ENCODE measurements at places on chromosomes 7 and 10.
A peak's percentile ranks its signal among the peaks of the same experiment; 100 is the strongest.

- no peak for DNase-seq
Measured at GRCh38 chr7:69244701-69245100, 353.6 kb upstream of the AUTS2 start.

GRCh38 chr7:157975401-157976372 lies 611.9 kb downstream of the PTPRN2 start:
- DNase-seq: no peak

- DNase-seq: no peak
Measured at GRCh38 chr7:156493942-156494341, 146.6 kb upstream of the RNF32 start.

DNA sequence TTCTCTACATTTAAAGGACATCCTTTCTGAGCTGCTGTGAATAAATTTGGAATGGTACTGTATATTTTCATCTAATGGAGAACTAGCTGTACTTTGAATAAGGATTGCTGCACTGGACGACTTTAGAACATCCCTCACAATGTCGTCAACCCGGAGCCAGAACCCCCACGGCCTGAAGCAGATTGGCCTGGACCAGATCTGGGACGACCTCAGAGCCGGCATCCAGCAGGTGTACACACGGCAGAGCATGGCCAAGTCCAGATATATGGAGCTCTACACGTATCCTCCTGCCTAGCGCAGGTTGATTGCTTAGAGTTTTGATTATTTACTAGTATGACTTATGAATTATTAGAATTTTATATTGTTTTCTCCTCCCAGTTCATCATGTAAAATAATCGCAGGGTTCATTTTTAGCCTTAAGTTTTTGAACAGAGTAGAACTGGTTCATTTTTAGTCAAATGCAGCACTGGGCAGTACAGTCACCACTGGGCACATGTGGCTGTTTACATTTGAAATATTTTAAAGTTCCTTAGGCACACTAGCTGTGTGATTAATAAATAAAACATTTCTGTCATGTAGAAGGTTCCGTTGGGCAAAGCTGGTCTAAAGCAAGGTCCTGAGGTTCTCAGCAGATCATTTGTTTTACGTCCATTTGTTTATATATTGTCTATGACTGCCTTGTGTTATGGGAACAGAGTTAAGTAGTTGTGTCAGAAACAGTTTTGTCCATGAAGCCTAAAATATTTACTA lies 31.5 kb downstream of the CUL1 start:
- DNase-seq: no peak

- DNase-seq: peak; percentile 15
Measured at GRCh38 chr7:38630720-38631673, at the start of gene AMPH. TSS of gene AMPH (minus strand) at chr7:38631373. CDS start at chr7:38631351, 22 bp downstream.

DNA sequence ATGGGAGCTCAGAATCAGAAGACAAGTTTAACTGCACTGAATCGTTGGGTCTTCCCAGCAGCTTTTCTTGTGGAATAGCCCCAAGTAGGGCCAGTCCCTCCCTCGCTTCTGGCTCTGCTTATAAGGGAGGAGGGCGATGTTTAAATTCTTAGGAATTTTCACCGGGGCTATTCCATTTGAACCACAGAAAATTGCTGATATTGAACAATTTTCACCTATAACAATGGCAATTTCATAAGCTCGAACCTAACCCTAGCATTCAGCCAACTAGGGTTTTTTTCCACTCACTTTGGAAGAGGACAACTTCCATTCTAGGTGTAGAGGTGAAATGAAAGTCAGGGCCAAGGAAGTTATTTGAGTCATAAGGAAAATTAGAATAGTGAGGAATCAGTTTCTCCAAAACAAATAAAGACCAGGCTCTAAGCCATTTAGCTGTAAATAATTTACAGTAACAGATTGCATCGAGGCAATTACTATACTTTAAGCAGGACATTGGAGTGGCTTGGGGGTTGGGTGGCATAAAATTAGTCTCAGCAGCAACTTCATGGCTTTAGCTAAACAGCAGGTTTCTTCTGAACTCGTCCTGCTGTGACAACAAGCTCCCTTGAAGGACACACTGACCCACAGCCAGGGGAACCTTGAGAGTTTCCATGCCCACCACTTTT lies 1.5 kb upstream of the ATP6V0A4 start:
- no peak for DNase-seq

DNA sequence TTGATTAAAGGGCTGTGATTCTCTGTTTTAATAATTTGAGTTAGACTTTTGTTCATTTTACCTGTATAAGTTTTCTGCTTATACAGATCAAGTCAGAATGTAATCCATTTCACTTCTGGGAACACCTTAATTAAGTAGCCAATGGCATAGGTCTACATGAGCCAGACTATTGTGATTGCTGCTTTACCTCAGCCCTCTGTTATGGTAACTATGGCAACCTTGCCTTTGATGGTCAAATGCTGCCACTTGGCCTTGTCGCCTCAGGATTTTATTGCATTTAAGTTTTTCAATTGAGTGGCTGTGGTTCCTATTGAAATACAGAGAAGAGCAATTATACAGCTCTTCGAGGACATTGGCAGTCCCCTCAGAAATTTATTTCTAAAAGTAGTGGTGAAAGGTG lies 64.3 kb upstream of the TMEM106B start:
- DNase-seq: no peak

DNA sequence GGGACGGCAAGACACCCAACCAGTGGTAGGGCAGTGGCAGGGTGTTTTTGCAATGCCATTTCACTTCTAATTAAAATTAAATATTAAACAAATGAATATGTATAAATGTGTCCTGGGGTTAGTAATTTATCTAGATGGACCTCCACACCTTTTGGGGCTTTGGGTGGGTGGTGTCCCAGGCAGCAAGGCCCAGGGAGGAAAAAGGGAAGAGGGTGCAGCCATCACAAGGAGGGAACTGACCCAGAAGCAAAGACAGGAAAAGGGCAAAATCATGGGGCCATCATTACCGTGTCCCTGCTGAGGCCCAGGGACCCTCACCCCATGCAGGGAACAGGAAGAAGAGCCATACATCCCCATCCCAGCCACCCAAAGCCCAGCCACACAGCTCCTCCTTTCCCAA lies 204.6 kb downstream of the GRID1 start:
- DNase-seq: no peak

DNA sequence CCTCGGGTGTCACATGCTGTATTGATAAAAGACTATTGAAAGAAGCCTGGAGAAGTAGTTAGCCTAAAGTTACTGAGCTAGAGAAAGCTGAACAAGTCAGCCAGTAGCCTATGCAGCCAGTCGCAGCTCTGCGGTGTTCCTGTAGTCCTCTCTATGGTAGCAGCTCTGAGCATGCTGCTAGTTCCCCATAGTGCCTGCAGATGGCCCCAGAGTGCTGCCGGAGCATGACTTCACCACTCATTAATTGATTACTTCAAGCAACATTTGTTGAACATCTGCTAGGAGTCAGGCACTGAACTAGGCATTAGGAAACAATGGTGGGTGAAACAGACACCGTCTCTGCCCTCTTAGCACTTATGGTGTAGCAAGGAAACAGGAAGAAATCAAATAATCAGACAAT lies 422.7 kb downstream of the SORCS3 start:
- peak; percentile 27 for DNase-seq

GRCh38 chr10:45373003-45373575 lies 927 bp upstream of the ALOX5 start:
- peak; percentile 35 for DNase-seq

DNA sequence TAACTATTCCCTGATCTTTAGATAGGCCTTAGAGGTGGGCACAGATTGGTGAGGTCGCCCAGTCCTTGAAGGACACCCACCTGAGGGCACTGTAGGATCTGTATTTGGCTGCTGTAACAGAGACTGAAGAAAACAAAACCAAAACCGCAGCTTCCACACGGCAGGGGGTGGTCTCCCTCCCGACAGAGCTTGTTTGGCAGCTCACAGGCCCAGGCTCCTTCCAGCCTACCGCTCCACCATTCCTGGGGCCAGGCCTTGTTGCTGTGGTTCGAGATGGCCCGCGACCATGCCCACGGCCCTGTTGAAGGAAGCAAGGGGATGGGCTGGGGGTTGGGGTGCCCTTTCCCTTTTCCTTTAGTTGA lies 30.4 kb downstream of the ZNF783 start:
- peak; percentile 42 for DNase-seq

GRCh38 chr10:100743626-100744135 lies 1.7 kb upstream of the PAX2 start:
- DNase-seq: peak; percentile 80

DNA sequence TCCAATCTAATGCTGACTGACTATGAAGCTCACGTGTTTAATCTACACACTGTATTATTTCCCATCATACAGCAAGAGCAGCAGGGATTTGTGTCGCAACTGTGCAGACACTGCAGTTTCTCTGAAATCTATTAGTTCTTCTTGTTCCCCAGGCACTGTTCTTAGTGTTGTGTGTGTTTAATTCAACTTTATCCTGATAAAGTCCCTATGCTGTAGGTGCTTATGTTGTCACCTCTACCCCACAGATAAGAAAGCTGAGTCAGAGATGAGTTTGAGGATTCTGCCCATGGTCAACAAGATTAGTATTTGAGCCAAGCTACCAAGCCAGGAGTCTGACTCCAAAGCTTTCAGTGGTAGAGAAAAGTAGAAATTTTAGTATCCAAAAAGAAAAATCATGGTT lies 22.5 kb upstream of the EPHB6 start:
- DNase-seq: no peak

DNA sequence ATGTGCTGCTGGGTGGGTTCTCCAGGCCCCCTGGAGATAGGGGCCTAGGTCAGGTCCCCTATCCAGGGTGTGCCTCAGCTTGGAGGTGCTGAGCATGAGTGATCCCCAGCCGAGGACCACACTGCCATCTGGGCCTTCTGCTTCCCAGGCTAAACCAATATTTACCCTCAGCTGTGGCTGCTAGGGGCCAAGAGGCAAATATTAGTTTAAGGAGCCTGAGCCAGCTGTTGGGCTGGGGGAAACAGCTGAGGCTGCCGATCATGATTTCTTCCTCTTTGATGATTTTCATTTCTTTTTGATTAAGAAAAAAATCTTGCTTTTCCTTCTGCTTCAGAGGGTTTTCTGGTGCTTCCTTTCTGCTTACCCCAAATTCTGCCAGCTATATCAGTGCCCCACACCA lies 83.4 kb downstream of the NEURL1 start:
- no peak for DNase-seq

DNA sequence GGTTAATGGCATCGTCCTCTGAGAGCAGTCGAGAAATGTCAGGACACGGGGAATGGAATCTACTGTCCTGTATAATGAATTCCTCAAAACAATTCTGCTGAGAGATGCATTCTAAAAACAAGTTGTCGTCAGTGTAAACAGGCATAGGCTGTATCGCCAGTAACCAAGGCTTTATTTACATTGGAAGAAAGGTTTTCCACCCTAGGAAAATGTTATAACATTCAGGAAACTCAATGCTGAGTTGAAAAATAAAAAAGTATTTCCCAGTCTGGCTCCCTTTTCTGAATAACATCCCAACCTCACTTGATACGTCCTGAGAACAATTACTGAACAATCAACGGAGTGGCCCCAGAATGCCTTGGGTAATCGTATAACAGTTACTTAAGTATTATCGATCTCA lies 79.6 kb upstream of the UCN3 start:
- DNase-seq: no peak

DNA sequence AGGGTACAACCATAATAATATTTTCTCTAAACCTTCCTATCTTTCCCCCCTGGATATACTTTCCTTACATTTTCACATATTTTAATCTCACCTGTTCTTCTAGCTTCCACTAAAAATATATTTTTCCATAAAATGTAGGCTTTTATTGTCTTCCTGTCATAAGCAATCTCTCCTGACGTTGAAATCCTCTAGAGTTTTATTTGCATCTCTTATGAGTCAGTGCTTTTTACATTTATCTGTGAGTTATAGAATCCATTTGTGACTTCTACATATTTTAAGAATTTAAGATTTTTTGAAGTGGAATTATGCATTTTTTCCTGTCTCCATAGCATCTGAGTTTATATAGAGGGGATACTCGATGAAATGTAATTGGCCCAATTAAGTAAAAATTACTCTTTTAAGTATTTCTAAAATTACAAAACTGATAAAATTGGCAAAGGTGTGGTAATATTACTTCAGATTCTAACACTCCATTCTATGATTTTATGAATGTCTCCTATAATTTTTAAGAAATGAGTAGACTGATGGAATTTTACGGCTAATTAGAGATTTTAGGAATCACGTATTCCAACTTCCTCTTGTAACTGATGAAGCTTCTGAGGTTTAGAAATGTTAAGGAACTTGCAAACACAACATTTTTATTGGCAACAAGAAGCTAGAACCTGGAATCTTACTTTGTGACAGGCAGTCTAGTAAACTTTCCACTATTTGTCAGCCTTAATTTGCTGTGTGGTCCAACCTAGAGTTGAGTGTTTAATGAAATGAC lies 422.9 kb upstream of the SEMA3A start:
- DNase-seq: no peak

GRCh38 chr10:132401401-132402118 lies 4.6 kb downstream of the PWWP2B start:
- no peak for DNase-seq

DNA sequence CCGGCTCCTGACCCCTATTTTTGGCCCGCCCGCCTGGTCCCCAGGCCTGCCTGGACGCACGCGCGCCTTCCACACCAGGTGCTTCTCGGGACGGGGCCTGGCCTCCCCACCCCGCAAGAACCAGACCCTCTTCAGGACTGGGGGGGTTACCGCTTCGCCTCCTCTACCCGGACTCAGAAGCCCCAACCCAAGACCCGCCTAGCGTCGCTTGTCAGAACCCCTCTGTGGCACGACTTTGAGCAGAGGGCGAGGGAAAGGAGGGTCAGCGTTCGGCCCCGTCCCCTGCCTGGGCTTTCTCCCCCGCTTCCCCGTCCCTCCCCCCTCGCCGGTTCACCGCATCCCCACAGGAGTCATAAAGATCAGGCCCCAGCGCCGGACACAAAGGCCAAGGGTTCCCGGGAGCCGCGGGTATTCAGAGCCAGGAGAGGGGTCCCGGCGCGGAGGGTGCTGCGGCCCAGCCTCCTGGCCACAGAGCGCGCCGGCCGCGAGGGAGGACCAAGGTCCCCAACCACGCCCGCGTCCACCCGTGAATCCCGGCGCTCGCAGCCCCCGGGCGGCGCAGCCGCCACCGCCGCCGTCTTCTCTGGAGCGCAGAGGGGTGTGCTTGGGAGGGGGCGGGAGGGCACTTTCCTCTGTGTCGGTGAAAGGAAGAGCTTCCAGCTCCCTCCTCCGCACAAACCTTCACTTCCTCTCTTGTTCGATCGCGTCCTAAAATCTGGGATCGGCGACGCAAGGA lies 351.9 kb downstream of the DNAJB6 start:
- no peak for DNase-seq

- DNase-seq: no peak
Measured at GRCh38 chr10:75772153-75772887, 340.9 kb downstream of the LRMDA start.

GRCh38 chr10:124562425-124563060 lies 100.9 kb downstream of the LHPP start:
- no peak for DNase-seq

GRCh38 chr7:30918676-30919075 lies 7.0 kb downstream of the AQP1 start:
- no peak for DNase-seq

- no peak for DNase-seq
Measured at GRCh38 chr7:155189590-155189989, 108.1 kb upstream of the INSIG1 start.

Data from KBM-7 (cell line).